Adrenal gland (tissue), 19 donors: ENCODE measurements at places on chromosomes 16 and 17.
A peak's percentile ranks its signal among the peaks of the same experiment; 100 is the strongest.

GRCh38 chr17:44183024-44183423 is 3.7 kb upstream of the TMUB2 start:
- no peak for DNase-seq

GRCh38 chr17:74566132-74566753 is 1.1 kb downstream of the CD300H start:
- DNase-seq: peak; percentile 28

GRCh38 chr17:50021681-50022370 is 26.8 kb upstream of the DLX3 start:
- DNase-seq: no peak

GRCh38 chr17:68519911-68520310 is 7.7 kb downstream of the PRKAR1A start:
- no peak for DNase-seq

- DNase-seq: no peak
Observed at GRCh38 chr17:46026166-46027047, 27.4 kb downstream of the STH start.

- peak; percentile 67 for DNase-seq
Observed at GRCh38 chr16:24645739-24646645, 83.5 kb upstream of the TNRC6A start.

DNA sequence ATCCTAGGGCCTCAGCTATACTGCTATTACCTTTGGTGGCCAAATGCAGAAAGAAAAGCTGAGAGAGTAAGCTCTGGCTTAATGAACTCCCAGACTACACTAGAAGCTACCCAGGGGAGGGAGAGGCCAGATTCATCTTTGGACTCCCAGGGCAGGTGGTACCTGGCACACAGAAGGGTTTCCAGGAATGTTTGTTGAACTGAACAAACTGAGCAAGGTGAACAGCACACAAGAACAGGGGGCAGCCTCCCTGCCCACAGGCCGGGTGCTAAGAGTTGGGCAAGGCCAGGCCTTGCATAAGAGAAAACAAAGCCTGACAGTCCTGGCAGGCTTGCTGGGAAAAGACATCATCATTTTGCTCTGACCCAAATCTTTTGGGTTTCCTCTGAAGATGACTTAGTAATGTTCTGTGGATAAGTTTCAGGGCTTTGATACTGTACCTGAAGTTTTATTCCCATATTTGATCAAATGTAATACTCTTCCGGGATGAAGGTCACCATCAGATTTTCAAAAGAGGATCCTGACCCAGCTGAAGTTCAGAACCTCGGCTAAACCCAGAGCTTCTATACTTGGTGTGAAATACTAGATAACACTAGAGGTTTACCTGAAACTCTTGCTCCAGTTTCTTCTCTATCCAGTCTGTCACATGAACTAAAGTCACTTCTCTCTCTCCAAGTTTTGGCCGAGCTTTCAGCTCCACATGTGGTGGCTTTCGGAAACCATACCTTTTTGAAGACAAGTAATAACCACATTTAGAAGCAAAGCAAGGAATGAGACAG is 20.5 kb upstream of the ERN1 start:
- peak; percentile 75 for DNase-seq

DNA sequence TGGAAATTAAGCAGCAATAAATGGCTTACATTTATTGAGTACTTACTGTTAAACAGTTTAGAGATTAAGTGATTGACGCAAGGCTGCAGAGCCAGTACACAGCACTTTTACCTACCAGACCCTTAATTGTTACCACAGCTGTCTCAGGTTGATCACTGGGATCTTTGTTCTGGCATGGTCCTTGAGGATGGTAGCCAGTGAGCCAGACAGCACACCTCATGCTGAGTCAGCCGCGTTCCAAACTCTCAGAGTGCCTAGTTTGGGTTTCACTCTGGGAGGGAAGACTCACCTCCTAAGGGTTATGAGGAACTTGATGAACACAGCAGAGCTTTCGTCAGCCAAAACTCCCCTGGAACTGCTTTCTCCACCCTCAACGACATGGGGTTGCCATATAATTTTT is 20.4 kb downstream of the CDH3 start:
- DNase-seq: no peak

- DNase-seq: no peak
Observed at GRCh38 chr17:63543822-63544420, 6.4 kb upstream of the DCAF7 start.
